Activated T-helper 1 cell treated with anti-CD3 and anti-CD28 coated beads, Interleukin-2, amount 50 U/mL, for 16 hours (primary cell): ENCODE measurements at places on chromosomes 11 and 22.

- no peak for DNase-seq
Observed at GRCh38 chr11:70483077-70483861, 84.9 kb downstream of the CTTN start.

GRCh38 chr11:10584071-10584501 is 15.6 kb upstream of the LYVE1 start:
- DNase-seq: no peak

DNA sequence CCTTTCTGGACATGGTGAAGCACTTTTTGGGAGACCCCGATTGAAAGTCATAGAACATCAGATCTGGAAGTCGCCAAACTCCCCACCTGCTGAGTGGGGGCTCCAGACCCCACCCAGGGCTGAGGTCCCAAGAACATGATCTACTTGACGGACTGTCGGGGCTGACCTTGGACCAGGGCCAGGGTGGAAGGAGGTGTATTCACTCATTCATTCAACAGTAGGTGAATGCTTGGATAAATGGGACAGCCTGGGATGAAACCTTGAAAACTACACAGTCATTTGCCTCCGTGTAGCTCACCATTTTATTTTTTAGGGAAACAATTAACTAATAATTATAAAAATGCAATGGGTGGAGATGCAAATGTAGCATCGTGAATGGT is 629.0 kb downstream of the BRD1 start:
- no peak for DNase-seq

DNA sequence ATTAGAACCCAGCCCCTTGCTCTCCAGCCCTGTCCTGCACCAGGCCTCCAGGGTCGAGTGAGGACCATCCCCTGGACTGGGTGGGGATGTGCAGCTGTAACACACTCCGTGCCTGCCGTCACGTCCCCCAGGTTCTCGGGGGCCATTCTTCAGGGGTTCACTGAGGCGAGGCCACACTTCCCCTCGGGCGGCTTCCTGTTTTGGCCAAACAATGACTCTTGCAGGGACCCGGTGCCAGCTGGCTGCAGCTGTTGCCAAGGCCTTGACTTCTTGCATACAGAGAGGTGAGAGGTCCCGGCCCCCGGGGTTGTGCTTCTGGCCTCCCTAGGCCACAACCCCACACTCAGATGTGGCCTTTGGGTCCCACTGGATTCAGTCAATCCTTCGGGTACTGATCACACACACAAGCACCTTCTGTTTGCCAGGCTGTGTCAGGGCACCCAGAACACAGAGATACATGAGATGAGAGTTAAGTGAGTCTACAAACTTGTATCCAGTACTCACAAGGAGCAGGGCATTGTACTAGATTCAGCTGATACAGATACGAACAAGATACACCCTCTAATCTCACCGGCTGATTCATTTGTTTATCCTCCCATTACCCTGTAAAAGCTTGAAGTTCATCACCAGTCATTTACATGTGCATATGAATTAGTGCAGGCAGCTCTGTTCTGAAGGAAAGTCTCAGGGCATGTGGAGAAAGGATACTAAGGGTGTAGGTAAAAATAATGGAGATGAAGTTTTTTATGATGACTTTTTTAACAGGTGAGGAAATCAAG is 32.9 kb downstream of the LRRC32 start:
- no peak for DNase-seq

GRCh38 chr11:63553759-63554158 is 9.4 kb downstream of the PLAAT2 start:
- no peak for DNase-seq

- DNase-seq: no peak
Observed at GRCh38 chr11:119107538-119108145, 498 bp downstream of the C2CD2L start.

DNA sequence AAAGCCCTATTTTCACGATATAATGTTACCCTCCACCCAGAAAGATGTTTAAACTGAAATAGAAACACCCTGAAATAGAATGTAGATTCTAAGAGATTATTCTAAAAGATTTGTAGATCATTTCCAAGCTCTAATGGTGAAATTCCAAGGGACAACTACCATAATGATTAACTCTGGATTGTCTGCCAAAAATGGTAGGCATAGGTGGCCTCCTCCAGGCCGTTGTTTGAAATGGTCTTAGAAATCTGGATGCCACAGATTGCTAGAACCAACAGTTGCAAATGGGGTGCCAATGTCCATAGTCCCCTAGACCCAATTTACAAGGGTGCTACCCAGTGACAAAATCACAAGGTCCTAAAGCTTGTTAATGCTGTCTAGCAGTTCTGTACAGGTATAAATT is 6.7 kb upstream of the SLC6A5 start:
- no peak for DNase-seq

DNA sequence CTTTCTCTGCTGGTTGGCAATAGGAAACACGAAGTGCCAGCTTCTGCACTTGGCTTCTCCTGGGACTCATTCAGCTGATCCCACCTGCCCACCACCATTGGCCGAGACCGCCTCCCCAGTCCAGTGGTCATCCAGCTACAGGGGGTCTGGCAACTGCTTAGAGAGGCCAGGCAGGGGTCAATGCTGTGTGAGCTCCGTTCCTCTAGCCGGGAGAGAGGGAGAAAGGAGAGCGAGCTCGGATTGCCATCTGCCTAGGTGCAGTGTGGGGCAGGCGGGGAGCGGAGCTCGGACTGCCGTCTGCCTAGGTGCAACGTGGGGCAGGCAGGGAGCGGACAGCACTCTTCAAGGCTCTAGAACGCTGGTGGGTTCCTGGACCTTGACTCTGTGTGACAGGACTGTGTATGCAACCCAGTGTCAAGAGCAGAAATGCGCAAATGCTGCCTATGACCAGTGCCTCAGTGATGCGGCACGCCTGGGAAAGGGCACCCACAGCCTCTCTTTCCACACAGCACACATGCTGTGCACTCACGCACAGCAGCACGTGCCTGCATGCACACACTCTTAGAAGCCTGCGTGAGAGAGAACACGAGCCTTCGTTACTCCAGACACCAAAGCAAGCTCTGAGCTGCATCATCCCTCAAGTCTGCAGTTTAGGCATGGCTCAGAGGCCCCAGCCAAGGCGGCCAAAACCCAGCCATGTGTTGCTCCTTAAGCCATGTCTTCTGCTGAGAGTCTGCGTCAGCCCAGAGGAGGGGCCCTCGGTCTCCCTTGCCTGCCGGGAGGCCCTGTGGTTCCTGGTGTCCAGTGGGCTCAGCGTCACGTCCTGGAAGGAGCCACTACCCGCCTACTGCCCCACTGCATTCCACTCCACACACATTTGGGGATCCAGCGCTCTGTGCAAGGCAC is 26.8 kb upstream of the JAM3 start:
- DNase-seq: no peak

DNA sequence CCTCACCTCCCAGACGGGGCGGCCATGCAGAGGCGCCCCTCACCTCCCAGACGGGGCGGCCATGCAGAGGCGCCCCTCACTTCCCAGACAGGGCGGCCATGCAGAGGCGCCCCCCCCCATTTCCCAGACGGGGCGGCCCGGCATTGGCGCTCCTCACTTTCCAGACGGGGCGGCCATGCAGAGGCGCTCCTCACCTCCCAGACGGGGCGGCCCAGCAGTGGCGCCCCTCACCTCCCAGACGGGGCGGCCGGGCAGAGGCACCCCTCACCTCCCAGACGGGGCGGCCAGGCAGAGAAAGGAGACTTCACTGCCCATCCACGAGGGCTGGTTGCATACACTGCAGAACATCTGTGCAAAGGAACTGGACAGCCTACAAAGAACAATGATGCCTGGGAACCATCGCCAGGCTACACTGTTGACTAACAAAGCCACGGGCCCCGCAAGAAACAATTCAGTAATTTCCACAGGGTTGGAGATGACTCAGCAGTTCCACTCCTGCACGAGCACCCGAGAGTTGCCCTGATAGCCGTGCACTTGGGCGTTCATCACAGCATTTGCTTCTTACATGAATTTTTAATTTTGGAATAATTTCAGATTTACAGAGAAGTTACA is 58.7 kb downstream of the CTTN start:
- DNase-seq: no peak

GRCh38 chr22:29032014-29032475 is 29.6 kb downstream of the C22orf31 start:
- DNase-seq: no peak

DNA sequence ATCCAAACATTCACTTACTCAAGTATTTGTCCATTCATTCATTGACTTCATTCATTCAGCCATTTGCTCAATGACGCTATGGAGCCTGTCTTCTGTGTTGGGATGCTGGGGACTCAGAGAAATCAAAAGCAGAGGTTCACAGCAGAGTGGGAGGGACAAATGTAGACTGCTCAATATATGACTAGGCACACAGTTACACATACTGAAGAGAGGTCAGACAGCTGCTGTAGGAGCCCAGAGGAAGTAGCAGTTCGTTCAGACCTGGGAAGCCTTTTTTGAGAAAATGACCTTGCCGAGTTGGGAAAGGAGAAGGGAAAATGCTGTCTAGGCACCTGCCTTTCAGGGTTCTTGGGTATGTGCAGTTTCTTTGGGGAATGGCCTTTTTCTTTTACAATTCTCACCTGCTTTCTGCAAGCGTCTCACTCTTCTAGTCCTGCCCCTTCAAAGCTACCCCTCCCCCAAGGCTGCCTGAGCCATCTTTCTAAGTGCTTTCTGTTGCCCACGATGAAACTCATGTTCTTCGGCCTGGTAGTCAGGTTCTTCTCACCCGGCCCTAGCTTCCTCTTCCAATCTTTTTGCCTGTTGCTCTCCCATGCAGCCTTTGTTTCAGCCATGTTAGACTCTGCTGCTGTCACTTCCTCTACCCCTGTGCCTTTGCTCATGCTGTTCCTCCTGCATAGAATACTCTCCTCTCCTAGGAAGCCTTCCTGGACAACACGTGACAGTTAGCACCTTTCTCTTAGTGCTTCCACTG is 4.2 kb upstream of the UVRAG start:
- DNase-seq: no peak

GRCh38 chr22:20383538-20383937 is 10.4 kb upstream of the ZNF74 start:
- no peak for DNase-seq

DNA sequence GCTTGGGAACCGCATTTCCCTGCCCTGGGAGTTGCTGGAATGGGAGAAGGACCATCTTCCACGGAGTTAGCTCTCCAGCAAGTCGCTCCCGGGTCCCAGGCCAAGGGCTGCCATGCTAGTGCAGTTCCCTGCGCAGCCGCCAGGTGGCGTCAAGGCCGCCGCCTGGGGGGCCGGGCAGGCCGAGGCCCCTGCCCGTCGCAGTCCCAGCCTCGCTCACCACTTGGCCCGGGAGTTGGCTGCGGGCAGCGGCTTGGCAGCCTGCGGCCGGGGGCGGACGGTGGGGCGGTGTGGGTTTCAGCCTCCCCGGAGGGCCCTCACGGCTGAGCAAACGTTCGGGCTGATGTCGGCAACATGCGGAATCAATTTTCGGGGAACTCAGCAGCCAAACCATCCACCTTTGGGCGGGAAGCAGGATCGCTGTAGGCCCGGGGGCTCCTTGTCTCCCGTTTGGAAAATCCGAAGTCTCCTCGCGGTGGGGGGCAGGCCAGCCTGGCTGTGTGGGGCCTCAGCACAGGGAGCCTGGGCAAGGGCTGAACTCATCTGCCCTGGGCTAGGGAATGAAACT is 415.1 kb downstream of the SOX6 start:
- DNase-seq: no peak

- no peak for DNase-seq
Observed at GRCh38 chr11:123195188-123196059, at the start of gene CLMP. TSS of gene CLMP (minus strand) at chr11:123195248. CDS start at chr11:123194940, 308 bp downstream.

DNA sequence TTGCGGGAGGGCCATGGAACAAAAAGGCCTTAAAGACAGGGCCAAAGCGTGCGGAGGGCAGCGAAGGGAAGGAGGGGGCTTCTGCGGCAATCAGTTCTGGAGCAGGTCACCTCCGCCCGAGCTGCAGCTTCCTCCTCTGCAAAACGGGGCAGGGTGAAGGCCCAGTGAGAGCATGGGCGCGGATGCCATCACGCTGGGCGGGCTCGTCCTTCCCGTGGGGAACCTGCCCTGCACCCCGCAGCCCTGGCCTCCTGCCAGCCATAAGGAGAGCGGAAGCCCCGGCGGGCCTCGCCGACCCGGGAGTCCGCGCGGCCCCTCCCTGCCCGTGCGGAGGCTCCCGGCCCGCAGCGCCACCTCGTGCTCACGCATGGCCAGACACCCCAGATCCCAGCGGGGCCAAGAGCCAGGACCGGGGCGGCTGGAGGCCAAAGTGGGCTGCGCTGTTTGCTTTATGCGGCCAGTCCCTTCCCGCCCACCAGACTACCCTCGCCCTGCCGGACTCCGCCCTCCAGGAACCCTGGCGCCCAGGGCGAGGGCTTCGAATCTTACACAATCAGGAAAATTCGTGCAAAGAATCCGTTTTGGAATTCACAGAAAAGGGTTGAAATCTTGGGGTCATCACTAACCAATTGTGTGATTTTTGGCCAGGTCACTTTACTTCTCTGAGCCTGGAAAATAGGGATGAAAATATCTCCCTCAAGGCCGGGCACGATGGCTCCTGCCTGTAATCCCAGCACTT is 16.1 kb downstream of the TSKU start:
- DNase-seq: peak; percentile 51

DNA sequence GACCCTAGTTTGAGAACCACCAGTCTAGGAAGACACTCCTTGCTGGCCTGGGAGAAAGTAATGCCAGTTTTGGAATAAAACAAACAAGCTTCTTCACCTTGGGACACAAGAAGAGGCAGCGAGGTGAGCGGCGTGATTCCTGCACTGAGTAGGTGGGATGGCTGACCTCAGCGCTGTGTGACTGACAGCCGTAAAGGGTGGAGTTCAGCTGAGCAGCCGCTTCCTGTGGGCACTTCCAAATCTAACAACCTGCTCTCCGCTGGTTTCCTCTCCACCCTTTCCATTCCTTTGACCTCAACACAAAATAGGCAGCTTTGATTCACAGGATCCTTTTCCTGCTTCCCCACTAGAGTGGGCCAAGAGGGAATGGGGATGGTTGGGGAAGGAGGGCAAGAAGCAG is 45.8 kb downstream of the PC start:
- no peak for DNase-seq

DNA sequence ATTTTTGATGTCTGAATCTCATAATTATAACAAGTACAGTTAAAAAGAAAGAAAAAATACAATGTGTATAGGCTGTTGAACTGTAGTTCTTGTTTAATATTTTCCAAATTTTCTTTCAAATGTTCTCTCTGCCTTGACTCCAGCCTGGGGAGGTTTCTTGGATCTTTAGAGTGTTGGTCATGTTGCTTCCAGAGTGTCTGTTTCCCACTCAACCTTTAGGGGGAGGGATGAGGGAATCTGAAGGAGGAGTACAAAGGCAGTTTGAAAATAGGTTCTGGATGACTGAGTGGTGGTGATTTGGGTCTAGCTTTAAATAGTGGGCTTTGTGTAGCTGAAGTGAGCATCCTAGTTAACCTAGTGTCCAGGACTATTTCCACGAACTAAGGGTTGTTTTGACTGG is 2.0 kb downstream of the CTNND1 start:
- DNase-seq: no peak

DNA sequence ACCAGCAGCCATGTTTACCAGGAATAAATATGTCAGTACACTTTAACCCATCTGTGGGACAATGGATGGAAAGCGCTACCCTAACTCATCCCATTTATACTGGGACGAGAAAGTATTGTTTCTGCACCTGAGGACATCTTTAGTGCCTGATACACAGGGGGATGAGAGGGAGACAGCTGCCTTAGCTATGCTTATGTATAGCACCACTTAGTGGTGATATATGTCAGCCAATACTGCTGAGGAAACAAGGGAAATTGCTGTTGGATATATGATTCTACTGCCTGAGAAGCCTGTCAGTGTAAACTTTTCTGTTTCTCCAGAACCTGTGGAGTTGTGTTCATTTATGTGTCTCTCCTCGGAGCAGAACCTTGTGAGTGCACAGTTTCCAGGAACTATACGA is 13.3 kb upstream of the CEP295 start:
- DNase-seq: no peak

GRCh38 chr11:68146010-68146540 is 24.9 kb upstream of the CHKA start:
- no peak for DNase-seq

GRCh38 chr11:83220260-83220659 is 26.7 kb downstream of the ANKRD42 start:
- no peak for DNase-seq
